Activated CD4-positive, alpha-beta T cell treated with anti-CD3 and anti-CD28 coated beads for 4 hours (primary cell): ENCODE measurements at places on chromosomes 6 and 20.

DNA sequence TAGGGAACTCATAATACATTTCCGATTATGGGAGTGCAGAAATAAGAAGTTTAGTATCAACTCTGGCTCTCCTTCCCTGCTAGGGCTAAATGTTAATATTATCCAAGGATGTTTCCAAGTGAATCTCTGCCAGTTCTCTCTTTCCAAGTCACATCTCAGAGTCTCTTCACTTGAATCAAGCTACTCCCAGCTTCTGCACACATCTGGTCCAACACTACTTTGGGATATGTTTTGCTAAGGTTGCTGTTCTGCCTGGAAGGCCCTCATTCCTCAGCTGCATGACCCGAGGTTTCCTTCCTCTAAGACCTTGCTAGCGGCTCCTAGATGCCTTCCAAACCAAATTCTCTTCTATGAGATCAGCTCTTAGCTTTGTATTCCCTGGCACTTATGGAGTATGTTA lies 331.8 kb downstream of the GJA1 start:
- no peak for DNase-seq

DNA sequence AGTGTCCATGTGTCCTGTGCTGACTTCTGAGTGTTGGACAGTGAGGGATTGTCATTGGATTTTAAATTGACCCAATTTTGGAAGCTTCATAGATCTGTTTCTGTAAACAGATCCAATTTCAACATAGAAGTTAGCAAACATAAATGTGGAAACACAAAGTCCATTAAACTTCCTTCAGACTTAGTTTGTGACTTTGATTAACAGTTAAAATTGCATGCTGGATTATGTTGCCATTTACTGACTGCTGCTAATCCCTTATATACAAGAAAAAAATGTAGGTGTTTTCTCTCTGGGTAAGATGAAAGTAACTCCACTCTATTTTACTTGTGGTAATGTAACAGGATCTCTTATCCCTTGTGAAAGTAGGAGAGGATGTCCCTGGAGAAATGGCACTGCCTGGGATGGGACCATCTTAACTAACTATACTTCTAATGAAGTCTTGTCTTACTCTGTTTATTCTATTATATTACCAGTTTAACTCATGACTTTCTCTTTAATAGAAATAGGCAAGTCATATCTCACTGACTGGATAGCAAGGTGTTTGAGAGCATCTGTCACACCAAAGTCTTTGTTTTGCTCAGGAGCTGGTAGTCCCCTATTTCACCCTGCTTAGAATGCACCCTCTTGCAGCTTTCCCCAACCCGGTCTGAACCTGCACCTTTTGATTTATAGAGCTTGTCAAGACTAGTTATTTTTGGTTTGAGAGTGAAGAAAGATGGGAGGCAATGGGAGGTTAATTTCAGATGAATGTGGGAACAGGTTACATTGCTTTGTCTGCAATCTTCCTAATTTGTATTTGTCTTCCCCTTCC lies 7.2 kb downstream of the TPX2 start:
- no peak for DNase-seq

DNA sequence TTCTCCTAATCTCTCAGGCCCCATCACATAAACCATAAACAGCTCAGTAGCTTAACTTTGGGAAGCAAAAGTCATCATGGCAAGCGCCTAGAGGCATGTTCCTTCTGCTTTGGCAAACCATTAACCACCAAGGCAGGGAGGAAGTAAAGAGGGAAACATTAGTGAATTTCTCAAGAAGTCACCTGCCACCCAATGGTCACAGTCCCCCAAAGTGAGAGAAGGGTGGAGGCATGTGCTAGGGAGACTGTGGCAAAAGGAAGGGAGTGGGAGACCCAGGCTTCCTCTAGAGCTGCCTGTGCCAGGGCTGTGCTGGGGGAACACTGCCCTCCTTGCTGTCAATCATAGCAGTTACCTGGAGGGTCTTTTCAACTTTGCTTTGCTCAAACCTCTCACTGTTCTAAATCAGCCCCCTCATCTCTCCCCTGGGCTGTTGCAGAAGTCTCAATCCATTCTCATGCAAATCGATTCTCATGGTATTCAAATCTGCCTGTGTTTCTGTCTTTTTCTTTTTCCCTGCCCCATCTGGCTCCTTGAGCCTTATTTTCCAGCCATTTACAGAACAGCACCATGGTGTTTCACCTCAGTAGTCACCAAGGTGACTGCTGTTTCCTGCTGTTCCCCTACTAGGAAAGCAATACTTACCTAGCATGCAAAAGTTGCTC lies 1.8 kb upstream of the RNF24 start:
- no peak for DNase-seq

GRCh38 chr6:2854396-2854982 lies 12.8 kb upstream of the SERPINB1 start:
- DNase-seq = no peak

- DNase-seq = no peak
These were observed 58.5 kb downstream of the RBM38 start for GRCh38 chr20:57449398-57450354.

DNA sequence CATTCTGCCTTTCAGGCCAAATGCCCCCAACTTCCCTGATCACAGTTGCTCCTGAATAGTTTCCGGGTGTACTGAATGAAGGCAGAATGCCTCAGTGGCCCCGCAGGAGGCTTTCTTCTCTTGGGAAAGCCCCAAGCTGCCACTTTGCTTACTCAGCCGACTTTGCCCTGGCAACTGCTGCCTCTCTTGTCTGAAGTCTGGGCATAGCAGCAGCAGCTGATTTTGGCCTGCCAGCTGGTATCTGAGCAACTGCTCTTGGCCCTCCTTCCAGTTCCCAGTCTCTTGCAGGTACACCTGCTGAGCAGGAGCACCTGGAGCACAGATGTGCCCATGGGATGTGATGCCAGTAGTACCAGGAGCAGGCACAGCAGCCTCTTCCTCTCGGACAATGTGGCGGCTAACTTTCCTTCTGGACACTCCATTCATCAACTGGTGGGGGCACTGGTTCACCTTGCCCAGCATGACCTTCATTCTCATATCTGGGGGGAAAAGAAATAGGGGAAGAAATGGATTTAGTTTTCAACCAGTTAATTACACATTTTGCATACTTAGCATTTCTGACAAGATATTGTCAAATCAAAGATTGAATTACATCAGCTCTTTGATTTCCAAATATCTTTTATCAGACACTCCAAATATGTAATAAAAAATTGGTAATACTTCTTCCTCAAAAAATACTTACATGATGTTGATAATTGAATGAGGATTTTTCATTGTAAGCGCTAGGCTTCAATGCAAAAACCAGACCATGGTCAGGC lies 468.2 kb downstream of the PKHD1 start:
- DNase-seq = no peak

GRCh38 chr6:145836170-145836569 lies 21.6 kb upstream of the FBXO30 start:
- DNase-seq = no peak

- no peak for DNase-seq
These were observed 98.5 kb downstream of the INSM1 start for GRCh38 chr20:20466341-20466879.
